Nucleus accumbens (tissue), 56 donors: ENCODE measurements at places on chromosomes 4 and X.

DNA sequence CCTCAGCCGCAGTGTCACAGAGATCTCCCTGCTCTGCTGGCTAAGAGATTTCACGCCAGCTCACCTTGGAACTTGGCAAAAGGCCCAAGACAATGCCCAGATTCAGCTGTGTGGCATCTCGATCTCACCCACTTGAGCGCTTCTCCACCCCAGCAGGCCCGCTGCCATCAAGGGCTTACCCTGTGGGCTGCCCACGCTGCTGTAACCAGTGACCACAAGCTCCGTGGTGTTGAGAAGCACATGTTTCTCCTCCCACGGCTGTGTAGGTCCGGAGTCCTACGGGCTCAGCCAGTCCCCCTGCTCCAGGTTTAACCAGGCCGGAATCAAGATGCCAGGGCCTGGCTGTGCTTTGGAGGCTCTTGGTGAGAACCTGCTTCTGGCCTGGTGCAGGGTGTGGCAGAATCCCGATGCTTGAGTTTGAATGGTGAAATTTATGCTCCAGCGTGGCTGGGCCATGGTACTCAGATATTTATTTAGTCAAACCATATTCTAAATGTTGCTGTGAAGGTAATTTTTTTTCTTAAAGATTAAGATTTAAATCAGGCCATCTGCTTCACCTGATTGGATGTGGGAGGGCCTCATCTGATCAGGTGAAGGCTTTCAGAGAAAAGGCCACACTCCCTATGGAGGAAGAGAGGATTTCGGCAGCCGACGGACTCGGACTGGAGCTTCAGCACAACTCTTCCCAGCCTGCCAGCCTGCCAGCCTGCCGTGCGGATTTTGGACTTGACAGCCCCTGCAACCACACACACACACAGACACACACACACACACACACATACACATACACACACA, 24.8 kb upstream of the ADRA2C start:
- no peak for DNase-seq

DNA sequence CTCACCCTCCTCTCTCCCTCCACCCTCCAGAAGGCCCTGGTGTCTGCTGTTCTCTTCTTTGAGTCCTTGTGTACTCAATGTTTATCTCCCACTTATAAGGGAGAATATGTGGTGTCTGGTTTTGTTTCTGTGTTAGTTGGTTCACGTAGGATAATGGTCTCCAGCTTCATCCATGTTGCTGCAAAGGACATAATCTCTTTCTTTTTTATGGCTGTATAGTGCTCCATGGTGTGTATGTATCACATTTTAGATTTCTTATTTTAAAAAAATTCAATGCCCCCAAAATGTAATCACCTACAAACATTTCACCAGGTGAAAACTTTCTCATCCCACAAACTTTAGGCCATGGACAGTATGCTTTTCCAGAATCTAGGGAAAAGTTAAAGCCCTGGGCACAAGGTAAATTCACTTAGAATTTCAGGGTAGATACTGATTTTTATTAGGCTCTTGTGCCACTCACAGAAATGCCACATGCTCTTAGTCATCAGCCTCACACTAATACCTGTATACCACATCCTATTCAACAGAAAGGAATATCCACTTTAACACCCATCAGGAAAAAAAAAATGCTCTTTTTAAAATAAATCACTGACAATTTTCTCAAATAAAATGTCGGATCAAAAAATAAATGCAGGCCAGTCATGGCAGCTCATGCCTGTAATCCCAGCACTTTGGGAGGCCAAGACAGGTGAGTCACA, 104.8 kb upstream of the ENPP6 start:
- no peak for DNase-seq

GRCh38 chr4:98921292-98921691, 7.6 kb downstream of the EIF4E start:
- no peak for DNase-seq

GRCh38 chrX:31497086-31497485, 425.2 kb upstream of the FTHL17 start:
- no peak for DNase-seq

DNA sequence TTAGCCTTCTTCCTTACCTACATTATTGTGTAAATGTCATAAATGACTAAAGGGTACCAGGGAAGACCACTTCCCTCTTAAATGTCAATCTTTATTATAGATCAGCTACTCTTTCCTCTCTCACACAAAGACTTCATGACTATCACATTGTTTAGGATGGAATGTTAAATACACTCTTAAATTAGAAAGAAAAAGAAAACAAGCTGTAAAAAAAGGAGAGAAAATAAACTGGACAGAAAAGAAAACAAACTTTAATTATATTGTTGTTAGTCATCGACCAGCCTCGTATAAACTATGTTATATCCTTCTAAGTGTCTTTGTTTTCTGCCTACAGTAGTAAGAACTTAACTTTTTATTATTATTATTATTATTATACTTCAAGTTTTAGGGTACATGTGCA, 666.4 kb upstream of the NR3C2 start:
- no peak for DNase-seq

GRCh38 chr4:42482516-42483327, 85.4 kb downstream of the SHISA3 start:
- DNase-seq, result no peak

DNA sequence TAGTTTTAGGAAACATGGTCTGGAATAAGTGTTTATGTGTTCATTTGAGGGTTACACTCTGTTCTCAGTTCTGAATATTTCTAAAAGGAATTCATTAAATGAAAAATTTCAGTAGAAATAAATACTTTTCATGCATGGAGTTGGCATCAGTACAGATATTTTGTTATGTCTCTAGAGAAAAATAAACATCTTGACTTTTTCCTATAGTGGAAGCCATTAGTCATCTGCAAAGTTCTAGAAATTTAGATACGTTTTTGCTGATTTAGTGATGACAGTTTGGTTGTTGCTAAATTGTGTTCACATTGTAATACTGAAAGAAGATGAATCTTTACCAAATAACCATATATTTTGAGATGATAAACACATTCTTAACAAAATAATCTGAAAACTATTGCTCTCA, 268.2 kb upstream of the TEX13A start:
- DNase-seq, result no peak

- DNase-seq, result no peak
These were observed 610.3 kb upstream of the AADAT start for GRCh38 chr4:170700064-170700463.

- peak; percentile 12 for DNase-seq
These were observed 163.9 kb upstream of the NOCT start for GRCh38 chr4:138851391-138852335.

- no peak for DNase-seq
These were observed 39.4 kb downstream of the STIM2 start for GRCh38 chr4:26899991-26900390.

GRCh38 chrX:15143050-15143824, 126.6 kb downstream of the ASB9 start:
- DNase-seq, result no peak

- no peak for DNase-seq
These were observed 150.4 kb downstream of the MGST2 start for GRCh38 chr4:139815778-139816601.

DNA sequence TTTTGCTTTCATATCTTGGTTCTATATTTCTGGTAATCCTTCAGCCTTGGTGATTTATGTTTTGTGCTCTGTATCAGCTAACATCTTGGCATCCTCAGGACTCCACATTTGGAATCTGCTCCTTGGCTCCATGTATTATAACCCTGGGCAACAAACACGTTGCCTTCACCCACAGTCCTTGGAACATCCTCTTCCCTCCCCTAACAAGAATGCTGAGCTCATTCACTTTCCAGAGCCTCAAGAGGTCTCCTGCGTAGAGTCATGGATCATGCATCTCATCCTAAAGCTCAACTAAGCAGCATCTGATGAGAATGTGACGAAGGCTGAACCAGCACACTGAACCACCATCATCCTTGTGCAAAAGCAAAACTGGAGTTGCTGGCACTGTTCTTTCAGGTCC, 60.5 kb upstream of the C1GALT1C1 start:
- no peak for DNase-seq

- no peak for DNase-seq
These were observed 78.0 kb upstream of the STX18 start for GRCh38 chr4:4619821-4620220.

DNA sequence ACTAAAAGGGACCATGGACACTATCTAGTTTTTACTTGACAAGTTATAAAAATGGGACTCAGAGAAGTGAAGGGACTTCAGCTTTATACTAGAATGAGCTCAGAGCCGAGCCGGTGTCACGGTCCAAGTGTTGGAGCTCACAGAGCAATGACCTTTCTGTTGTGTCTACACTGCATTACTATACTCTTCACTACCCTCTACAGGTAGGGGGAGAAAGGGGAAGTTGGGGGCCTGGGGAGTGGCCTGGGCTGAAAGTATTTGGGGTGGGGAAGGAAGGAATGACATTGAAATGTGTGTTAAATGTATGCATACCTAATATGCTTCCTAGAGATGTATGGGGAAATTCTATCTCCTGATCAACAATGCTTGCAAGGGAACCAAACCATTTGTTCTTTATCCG, 48.8 kb upstream of the HHIP start:
- DNase-seq, result no peak

GRCh38 chrX:17788439-17788838, 51.1 kb downstream of the SCML1 start:
- peak; percentile 7 for DNase-seq

DNA sequence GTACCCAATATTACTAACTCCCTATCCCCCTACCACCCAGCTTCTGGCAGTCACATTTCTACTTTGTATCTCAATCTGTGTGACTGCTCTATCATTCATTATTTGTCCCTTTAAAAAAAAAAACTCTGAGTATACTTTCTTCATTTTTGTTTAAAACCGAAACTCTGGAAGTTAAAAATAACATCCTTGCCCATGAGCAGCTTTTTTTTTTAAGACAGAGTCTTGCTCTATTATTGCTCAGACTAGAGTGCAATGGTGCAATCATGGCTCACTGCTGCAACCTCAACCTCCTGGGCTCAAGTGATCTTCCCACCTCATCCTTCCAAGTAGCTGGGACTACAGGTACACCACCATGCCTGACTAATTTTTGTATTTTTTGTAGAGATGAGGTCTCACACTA, 15.8 kb downstream of the UBE2K start:
- DNase-seq, result no peak

DNA sequence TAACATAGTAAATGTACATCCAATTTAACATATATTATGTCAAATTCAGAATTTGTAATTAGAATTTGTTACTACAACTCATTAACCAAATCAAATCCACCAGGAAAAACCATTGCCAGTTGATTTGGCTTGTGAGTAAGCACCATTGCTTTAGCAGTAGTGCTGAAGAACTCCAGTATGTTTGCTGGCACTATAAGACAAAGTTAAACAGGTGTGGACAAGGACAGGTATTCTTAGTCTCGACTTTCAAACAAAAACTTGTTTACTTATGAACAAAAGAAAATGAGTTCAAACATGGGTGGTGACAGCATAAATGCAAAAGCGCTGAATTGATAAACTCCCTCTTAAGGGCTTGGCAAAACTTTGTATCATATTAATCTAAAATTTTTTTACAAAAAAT, 1.3 kb upstream of the ADH7 start:
- DNase-seq, result no peak

DNA sequence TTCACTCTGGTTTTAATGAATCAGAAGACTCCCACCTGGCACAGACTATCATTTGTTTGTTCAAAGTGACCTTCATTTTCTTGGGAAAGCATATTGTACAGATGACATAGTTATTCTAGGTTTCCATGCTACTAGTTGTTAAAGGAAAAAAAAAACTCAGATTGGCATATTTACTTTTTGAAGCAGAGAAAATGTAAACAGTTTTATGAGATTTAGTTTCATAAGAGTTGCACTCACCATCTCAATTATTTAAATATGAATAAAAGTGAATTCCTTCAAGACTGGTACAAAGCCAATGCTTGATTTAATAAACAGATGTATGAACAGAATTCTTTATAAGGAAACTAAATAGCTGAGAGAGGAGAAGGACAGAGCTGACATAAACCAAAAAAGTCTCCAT, 280.3 kb upstream of the UGT8 start:
- no peak for DNase-seq

- DNase-seq, result no peak
These were observed 140.3 kb downstream of the INPP4B start for GRCh38 chr4:142705820-142706219.

DNA sequence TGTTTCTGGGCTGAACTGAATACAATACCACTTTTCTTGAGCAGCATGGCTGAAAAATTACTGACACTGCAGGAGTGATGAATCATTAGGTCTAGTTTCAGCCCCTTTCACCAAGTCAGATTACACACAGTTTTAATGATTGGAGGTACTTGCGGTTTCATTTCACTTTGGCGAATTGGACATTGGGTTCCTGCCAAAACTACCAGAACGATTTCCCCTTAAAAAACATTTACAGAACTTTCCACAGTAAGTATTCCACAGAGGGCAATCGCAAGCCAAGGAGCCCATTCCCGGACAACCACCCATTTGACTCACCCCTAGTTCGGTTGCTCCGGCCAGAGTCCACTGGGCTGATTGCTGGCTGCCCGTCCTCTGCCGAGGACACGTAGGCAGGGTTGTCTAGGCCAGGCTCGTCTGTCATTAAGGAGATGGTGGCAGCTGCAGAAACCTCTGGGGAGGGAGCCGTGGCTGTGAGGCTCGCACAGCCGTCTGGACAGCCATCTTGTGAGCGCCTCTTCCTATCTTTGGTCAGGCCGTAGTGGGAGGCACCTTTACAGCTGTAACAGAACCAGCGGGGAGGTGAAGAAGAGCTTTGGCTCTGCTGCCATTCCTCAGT, 83.5 kb downstream of the LNX1 start:
- DNase-seq, result no peak

DNA sequence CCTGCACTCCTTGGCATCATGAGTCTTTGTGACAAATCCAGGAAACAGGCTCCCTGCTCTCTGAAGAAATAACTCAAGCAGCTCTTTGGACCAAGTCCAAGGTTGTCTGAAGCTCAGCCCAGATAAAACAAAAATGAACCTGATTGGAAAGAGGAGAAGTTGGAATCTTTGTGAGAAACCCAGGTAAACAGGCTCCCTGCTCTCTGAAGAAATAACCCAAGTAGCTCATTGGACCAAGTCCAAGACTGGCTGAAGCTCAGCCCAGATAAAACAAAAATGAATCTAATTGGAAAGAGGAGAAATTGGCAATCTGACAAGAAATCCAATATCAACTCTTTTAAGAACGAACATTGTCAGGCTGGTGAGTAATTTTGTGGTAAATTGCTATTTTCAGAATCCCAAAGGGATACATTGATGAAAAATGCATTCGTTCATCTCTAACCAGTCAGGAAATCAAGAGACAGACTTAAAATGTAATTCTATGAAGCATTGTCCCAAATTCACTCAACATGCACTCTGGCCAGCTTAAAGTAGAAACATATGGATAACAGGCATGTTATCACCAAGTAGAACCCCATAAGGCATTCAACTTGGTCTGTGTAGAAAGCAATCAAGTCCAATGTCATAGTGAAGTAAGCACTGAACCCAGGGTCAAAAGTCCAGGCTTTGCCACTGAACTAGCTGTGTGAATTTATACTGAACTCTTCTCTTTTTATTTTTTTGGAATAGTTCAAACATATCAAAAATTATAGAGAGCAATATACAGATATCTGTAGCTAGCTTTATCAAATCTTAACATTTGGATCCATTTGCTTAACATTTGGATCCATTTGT, 16.8 kb upstream of the NFXL1 start:
- DNase-seq, result no peak
